Stimulated activated CD8-positive, alpha-beta memory T cell treated with anti-CD3 and anti-CD28 coated beads, Interleukin-7, amount 100 ng/mL, for 48 hours (primary cell): ENCODE measurements at places on chromosomes 7 and 10.

DNA sequence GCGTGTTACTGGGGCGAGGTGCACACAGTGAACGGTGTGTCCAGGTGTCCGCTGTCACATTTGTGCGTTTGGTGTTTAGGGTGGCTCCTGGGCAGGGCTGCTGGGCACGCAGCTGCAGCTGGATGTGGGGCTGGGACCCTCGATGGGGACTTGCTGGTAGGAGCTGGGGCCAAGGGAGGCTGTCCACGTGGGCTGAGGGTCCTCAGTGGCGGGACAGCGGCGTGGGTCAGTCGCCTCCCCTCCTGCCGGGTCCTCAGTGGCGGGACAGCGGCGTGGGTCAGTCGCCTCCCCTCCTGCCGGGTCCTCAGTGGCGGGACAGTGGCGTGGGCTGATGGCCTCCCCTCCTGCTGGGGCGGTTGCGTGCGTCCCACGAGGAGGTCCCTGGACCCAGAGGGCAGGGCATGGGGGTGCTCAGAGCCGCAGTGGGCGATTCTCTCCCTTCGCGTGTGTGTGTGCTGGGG, 68.5 kb downstream of the INPP5A start:
- DNase-seq: no peak

DNA sequence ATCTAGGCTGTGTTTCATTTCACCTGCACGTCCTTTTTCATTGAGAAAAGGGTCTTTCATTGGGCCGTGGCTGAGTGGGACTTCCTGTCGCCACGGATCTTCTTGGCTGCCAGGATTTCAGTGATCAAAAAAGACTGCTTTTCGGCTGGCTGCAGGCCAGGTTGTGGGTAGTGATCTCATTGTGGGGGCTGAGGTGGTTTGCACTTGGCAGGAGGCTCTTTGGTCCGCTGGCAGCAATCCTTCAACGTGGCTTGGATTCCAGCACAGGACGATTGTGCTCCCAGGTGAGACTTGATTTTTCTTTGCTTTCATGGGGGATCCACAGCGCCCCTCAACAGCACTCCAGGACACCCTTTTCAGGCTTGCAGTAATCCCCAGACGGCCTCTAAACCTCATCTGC, 29.0 kb upstream of the ZNF273 start:
- DNase-seq: no peak

GRCh38 chr7:150829426-150829825, 22.9 kb upstream of the AOC1 start:
- DNase-seq: no peak

- no peak for DNase-seq
Measured at GRCh38 chr10:117188371-117188770, 8.9 kb upstream of the KCNK18 start.

- DNase-seq: no peak
Measured at GRCh38 chr10:109889867-109890266, 33.4 kb downstream of the XPNPEP1 start.
